Occipital lobe (tissue), 3 donors: ENCODE measurements at places on chromosomes 7 and 10. TPM values are rescaled to one million over a fixed set of nuclear protein-coding genes. Genes with fewer than 3 reads are reported as not detected.
A peak's percentile ranks its signal among the peaks of the same experiment; 100 is the strongest.

GRCh38 chr10:48291190-48291589, 15.3 kb upstream of the MAPK8 start:
- DNase-seq = no peak

- DNase-seq = peak; percentile 53
These were observed 881 bp downstream of the C10orf67 start for GRCh38 chr10:23343591-23344240.

GRCh38 chr7:101856473-101857357, 39.3 kb downstream of the CUX1 start:
- peak; percentile 17 for DNase-seq

DNA sequence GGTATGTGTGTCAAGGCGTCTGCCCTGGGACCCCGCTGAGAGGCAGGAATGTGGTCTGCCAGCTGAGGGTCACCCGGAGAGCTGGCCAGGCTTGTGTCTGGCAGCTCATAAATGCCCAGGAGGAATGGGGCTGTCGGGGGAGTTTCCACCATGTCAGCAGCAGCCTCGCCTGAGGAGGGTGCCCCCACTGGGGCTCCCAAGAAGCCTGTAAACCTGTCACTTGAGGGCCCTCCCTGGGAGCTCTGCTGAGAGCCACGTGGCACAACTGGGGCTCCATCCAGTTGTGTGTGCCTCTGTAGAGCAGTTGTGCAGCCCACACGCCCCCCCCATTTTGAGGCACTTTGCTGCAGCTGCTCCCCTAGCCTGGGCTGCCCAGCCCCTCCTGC, 70.6 kb downstream of the NEURL1 start:
- no peak for DNase-seq

DNA sequence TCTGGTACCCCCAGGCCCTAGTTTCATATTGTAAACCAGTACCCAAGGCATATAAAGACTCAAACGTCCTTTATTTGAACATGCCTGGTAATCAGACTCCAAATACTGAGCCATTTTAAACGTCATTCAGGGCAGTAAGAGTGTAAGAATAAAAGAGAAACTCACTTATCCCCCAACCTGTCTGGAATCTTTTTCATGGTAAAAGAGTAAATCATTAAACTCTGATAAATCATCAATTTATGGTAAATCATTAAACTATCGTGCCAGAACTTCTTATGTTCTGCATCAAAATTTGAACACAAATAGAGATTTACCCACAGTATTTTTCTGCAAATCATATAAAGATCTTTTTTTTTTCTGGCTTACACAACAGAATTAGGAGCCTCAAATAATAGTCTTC, 734.3 kb upstream of the POT1 start:
- DNase-seq = no peak

DNA sequence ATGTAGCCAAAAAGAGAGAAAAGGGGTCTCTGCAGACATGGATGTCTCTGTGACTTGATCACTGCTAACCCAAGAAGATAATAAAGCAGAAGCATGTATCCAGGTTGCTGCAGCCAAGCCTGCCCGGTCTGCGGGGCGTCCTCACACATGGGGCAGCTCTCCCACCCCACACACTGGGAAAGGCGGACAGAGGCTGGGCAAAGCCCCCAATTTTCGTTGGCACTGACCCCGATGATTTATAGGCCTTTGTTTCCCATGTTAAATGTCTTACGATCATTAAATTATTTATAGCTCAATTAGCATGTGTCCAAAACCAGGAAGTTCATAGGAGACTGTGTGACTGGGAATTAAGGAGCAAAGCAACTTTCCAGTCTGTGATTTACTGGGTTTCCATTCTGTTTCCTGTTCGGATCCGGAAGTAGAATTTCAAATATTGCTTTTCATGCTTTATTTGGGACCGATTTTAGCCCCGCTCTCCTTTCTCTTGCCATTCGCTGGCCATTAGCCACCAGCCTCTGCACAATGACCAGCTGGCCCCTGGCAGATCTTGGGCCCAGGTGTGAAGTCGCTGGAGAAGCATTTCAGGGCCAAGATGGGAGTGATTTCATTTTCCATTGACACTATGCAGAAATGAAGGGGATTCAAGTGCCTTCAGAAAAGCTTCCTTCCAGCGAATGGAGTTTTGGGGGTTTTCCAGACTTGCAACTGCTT, 91.6 kb downstream of the EGFR start:
- DNase-seq = no peak

GRCh38 chr7:153564391-153564790, 487.8 kb upstream of the DPP6 start:
- DNase-seq = no peak

DNA sequence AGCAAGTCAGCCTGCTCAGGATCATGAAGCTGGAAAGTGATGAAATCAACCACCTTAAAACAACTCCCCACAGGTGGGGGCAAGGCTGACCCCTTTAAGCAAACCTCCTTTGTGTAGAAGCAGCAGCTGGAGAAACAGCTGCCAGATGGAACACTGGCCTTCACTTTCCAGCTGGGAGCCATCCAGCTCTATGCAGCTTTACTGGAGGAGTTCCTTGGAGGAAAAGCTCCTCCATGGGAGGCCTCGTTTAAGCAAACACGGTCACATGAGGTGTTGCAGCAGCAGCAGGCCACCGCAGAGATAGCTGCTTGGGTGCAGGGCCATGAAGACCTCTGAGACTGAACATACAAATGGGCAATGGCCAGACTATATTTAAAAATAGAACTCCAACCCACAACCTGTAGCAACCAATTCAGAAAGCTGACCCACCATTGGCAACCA, 13.0 kb upstream of the DLG5 start:
- DNase-seq = no peak

DNA sequence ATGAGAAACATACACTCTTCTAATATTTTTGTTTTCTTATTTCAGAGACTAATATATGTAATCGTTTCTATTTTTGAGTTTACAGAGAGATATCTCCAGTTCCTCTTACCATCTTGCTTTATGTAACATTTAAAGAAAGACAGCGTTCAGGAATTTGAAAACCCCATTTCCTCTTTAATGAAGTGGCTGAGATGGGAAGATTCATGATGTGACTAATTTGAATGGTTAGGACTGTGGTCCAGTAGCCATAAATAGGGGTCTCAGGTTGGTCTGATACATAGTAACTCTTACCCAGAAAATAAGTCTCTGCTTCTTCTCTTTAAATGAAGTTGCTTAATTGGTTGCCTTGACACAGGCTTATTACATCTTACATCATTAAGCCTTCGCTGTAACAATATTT, 6.9 kb downstream of the KMT2E start:
- DNase-seq = no peak

Gene TMEM270
- not detected for total RNA-seq

Gene BMPER
- total RNA-seq = 4.5 TPM

Gene NUTM2A
- 1.2 TPM for total RNA-seq
